ENCODE measurements at places on chromosomes 3 and 15.

GRCh38 chr3:196837819-196838420 lies 29.8 kb upstream of the SENP5 start:
- DNase-seq: peak; percentile 70

DNA sequence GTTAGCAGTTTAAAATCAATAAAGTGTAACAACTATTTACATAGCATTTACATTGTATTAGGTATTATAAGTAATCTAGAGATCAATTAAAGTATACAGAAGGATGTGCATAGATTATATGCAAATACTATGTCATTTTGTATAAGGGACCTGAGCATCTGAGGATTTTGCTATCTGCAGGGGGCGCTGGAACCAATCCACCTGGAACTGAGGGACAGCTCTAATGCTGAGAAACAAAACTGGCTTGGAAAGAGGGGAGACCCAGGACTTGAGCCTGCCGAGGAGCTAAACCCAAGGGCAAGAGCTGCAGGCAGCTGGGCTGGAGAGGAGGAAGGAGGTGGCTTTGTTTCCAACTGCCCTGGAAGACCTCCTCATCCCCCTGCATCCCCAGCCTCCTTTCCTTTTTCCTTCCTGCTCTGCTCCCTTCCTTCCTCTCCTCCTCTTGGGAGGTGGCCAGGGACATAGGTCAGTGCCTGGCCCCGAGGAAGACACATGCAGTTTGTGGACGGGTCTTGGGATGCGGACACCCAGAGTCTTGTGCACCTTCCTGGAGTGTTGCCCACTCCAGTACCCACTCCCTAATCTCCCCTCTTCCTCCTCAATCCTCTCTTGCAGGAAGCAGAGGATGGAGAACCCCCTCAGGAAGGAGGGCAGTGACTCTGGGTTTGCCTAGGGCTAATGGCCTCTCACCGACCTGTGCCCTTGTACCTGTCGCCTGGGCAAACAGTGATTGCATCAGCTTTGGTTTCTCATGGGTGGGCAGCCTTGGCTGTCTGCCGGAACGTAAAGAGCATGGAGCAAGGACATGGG lies 825 bp upstream of the RTP3 start:
- peak; percentile 69 for DNase-seq

DNA sequence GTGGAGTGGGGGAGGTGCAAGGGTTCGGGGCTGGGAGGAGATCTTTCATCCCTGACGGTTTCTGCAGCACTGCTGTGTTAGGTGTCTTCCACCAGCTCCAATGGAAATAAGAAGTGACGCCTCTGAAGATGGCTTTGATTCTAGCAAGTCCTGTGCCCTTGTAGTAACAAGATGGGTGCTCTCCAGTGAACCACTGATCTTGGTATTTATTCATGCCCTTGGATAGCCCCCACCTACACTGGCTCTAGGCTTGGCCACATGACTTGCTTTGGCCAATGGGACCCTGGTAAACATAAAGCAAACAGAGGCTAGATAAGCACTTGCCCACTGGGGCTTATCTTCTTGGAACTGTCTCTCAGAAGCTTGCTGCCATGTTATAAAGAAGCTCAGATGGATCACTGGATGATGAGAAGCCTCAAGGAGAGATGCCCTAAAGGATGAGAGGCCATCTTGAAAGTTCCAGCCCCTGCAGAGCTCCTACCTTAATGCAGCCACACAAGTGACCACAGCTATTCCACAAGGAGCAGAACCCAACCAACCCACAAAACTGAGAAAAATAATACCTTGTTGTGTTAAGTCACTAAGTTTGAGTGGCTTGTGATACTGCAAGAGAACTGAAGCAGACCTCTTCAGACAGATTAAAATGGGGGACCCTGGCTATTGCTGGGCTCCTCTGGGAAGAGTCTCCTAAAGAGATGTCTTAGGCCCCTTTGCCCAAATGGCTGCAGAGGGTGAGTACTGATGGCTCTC lies 137.9 kb downstream of the PDCD6IP start:
- DNase-seq: no peak

GRCh38 chr3:37996785-37997301 lies 6.3 kb downstream of the VILL start:
- peak; percentile 87 for DNase-seq

GRCh38 chr15:33146051-33146450 lies 48.5 kb downstream of the FMN1 start:
- DNase-seq: no peak

GRCh38 chr3:171526146-171526545 lies 65.9 kb upstream of the TNIK start:
- DNase-seq: no peak

GRCh38 chr15:59401824-59402569 lies 29.3 kb upstream of the MYO1E start:
- DNase-seq: no peak

DNA sequence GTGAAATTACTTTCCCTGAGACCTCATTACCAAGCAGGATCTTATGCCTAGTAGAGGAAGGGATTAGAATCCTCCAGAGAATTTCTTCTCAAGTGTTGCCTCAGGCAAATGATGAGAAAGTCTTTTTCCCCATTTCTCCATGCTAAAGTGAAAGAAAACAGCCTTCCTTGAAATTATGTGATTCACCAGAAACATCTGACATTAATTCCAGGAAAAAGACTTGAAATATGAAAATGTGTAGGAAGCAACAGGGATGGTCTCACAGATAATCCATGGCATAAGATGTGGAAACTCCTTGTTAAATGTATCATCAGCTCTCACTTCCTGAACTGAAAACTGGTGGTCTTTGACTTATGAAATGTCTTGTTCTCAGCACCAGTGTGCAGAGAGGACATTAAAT lies 17.9 kb upstream of the ABI3BP start:
- DNase-seq: no peak
